CD8-positive, alpha-beta memory T cell (primary cell): ENCODE measurements at places on chromosomes 3 and 15.

- peak; percentile 51 for DNase-seq
Observed at GRCh38 chr3:42387802-42388651, 22.4 kb downstream of the LYZL4 start.

DNA sequence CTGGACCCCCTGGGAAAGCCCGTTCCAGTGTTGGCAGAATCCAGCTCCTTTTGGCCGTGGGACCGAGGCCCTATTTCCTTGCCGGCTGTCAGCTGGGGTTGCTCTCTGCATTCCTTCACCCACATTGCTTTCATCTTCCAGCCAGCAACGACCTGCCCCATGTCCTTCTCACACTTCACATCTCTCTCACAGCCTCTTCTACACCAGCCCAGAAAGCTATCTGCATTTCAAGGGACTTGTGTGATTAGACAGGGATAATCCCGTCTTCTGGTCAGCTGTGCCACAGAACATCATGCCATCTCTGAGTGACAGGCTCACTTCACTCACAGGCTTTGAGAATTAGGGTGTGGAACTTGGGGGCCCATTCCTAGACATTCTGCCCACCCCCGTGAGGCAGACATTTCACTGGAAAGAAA, 16.4 kb downstream of the EFCC1 start:
- DNase-seq = no peak

GRCh38 chr3:25610167-25610566, 54.5 kb downstream of the TOP2B start:
- DNase-seq = no peak

- DNase-seq = no peak
Observed at GRCh38 chr3:87437765-87438164, 161.4 kb upstream of the POU1F1 start.

DNA sequence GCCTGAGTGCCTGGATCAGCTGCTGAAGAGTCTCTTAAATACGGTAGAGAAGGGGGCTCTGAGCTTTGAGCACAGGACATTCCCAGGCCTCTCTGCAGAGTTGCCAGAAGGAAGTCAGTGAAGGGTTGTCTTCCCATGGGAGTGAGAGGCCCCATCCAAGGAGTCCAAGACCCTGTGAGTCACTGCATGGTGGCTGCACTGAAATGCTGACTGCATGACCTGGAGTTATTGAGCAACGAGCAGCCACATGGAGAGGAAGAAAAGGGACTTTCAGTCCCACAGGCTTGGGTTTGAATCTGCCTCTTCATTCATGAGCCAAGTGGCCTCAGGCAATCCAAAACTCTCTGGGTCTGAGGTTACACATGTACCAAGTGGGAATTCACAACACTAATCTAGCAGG, 69.6 kb upstream of the RASGRF1 start:
- no peak for DNase-seq

DNA sequence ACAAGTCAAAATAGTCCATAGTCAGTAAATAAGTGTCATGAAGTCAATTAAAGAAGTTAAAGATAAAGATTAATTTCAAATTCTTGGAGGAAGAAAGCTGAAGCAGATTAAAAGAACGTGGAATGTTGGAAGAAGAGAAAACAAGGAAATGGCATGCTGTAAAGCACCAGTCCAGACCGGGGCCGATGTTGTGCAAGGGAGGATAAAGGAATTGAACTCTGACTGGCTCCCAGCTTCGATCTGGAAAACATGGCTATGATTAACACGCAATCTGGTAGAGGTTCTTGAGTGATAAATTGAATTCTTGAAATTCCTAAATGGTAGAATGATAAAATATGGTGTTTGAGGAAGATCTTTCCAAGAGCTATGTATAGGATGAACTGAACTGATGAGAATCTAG, 194.4 kb downstream of the MEIS2 start:
- DNase-seq = no peak

GRCh38 chr3:171768281-171768900, 41.9 kb downstream of the PLD1 start:
- no peak for DNase-seq

GRCh38 chr15:57316451-57316850, 59.9 kb upstream of the CGNL1 start:
- no peak for DNase-seq

DNA sequence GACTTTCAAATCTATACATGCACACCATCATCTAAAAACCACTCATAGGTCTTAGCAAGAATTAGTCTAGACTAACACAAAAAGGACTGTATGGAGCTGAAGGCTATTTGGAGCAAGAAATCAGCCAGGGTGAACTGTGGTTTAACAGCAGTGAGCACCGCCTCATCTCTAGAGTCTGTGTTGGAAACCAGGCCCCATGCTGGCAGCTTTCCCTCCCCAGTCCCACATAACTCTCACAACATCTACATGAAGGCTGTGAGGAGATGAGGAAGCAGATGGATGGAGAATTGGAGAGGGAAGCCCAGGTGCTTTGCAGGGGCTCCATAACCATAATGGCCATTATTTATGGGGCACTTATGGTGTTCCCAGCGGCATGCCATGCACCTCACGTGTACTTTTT, 133.2 kb upstream of the TOPAZ1 start:
- DNase-seq = no peak

DNA sequence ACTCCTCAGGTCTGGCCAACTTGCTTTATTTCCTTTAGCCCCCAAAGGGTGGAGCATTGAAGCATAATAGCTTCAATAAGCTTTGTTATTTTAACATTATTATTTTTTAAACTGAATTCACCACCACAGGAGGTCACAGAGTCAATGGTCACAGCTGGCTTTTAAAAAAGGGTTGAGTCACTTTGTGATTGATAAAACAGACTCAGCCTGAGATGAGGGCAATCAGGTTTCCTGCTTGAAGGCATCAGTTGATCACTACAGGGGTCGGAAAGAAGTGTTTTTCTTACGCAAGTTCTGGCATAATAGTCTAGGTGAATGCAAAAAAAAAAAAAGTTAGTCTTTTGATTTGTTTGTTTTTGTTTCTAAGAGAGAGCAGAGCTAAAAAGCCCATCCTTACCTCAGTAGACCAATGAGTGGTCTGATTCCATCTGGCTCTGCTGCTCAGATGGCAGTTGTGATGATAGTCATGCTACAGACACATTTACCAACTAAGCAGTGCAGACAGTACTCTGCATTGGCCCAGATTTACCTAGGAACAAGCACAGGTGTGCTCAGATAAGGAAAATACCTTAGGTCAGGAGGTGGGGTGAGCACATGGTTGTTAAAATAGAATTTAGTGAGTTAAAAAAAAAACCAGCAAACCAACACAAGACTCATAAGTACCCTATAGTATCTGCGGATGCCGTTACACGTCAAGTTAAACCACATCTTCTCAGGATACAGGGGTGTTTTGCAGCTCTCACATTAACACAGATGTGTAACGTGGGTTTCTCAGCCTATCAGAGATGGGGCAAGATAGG, 22.6 kb downstream of the ZNF80 start:
- DNase-seq = peak; percentile 85

DNA sequence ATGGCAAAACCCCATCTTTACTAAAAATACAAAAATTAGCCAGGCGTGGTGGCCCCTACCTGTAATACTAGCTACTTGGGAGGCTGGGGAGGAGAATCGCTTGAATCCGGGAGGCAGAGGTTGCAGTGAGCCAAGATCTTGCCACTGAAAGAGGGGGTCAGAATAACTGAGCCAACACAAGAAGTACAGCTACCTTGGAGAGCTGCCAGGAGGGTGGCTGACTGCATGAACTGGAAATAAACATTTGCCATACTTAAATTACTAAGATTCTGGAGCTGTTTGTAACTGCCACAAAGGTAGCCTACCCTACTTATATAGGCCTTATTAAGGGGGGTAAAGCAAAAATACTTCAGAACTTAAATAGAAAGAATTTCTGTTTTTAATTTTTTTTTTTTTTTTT, 15.4 kb upstream of the PIK3CB start:
- DNase-seq = no peak

DNA sequence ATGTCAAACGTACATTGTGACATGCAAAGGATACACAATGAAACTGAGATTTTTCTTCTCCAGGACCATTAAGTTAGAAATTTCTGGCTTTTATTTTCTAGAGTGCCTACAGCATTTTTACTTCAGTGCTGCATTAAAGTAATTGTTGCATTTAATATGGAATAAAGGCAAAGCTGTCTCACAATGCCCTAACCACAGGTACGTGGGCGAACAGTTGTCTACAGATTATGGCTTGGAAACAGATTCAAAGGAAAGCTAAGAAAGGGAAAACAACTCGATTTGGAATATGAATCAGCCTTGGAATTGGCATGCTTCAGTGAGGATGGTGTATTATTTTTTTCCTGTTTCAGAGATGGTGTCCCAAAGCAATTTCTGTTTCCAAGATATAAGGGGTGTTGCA, 79.1 kb upstream of the TUSC7 start:
- no peak for DNase-seq

GRCh38 chr3:48004694-48005093, 11.5 kb downstream of the MAP4 start:
- DNase-seq = no peak

GRCh38 chr3:119084371-119085069, 49.9 kb upstream of the IGSF11 start:
- no peak for DNase-seq

DNA sequence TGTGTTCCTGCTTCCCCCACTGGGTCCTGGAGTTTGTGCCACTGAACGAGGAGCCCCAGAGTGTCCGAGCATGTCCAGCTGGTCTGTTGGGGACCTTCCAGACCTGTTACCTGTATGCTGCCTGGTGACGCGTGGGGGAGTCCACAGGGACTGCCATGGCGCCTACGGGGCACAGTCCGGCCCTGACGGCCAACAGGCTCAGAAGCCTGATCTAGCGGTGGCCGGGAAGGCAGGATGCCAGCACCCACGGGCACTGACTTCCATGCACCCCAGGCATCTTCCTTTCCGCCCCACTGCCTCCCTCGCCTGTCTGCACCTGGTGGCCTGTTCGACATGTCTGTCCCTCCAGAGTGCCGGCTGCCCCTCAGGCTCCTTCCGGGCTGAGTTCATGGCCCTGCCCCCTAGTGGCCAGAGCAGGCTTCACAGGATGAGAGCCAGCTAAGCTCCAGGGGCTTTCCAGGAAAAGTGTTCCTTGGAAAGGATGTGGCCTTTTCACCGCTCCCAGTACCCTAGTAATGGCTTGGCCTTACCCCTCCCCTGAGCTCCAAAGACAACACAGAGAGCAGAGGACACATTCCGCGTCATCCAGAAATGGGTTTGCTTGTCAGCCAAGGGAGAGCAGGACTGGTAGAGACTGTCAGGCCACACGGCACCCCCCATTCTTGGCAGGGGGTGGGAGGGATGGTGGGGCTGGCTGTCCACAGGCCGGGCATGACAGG, 35.7 kb downstream of the NGRN start:
- peak; percentile 72 for DNase-seq

GRCh38 chr15:61041886-61042285, 187.2 kb downstream of the RORA start:
- DNase-seq = no peak

DNA sequence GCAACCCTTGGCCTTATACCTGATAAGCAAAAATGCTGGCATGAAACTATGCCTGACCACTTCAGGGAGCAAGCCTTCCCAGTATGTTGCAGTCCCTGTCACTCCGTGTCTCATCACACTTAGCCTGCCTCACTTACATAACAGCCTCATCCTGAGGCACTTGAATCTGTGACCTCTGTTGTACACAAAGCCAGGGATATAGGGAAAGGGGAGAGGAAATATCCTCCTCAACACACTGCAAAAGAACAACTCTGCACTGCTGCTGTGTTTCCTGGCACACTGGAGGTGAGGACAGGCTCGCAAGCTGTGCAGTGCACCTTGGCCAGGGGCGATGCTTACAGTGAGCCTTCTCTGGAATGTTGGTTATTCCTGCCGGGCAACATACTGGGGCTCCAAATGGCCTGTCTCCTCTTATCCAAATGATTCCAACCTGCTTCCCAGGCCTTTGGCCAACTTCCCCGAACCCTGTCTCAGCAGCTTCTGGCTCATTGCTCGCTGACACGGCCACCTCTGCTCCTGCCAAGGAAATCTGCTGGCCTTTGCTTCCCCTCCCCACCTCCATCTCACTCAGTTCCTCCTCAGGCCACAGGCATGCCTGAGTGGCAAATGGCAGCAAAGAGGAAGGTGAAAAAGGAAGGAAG, 109.2 kb downstream of the CD47 start:
- no peak for DNase-seq

GRCh38 chr15:70521576-70522322, 241.6 kb downstream of the UACA start:
- no peak for DNase-seq

DNA sequence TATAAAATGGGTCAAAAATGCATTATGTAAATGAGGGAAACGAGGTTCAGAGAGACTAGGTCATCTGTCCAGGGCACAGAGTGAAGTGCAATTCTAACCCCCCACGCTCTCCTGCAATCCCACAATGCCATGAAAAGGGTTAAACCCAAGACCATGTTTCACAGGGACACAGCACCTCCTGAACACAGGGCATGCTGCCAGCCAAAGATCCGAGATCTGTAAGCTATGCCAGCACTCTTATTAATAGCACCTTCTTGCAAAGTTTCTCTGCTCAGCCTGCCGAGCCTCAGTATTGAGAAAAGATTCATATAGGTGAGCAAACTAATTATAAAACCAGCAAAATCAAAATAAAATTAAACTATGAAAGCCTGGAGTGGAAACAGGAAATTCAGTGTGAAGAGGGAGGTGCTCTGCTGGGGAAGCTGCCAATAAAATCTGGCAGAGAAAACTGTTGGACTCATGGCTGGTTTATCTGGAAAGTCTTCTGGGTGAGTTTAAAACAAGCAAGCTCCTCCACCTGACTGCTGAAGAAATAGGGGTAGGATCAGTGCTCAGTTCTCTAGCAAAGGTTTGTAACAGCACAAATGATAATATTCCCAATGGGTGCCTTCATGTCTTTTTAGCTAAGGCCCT, 50.3 kb downstream of the LRIG1 start:
- DNase-seq = no peak

DNA sequence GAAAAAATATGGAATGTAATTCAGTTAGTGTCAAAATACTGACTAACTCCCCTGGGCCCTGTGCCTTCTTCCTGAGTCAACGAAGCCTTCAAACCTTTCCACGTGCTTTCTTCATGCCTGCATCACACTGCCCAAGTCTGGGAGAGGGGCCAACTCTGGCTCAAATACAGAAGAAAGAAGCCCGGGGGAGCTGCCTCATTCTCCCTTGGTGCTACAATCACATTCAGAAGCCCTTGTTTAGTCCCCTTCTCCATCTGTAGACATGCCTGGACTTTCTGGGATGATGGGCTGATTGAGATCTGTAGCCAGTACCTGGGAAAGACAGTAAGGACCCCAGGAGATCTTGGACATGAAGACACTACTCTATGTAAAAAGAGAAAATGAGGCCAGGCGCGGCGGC, 77.8 kb upstream of the GSK3B start:
- no peak for DNase-seq
